ENCODE measurements at places on chromosomes 4 and X.

GRCh38 chr4:139889264-139889663 is 223.6 kb downstream of the MGST2 start:
- no peak for DNase-seq

GRCh38 chrX:149495573-149496071 is 9.5 kb downstream of the IDS start:
- no peak for DNase-seq

DNA sequence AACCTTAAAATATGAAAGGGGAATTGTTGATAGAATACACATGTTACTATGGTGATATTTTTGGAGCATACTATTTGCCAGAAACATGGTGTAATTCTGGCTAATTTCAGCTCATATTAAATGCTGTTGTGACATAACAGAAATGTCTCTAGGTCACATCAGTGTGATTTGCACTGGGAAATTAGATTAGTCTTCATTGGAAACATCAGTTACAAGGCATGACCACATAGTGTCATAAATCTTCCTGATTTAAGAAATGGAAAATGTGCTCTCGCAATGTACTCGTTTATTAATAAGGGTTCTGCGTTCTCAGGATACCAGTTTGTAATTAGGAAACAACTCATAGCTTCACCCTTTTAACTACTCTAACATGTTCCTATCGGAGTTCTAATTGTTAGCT is 72.9 kb upstream of the GYPA start:
- no peak for DNase-seq

DNA sequence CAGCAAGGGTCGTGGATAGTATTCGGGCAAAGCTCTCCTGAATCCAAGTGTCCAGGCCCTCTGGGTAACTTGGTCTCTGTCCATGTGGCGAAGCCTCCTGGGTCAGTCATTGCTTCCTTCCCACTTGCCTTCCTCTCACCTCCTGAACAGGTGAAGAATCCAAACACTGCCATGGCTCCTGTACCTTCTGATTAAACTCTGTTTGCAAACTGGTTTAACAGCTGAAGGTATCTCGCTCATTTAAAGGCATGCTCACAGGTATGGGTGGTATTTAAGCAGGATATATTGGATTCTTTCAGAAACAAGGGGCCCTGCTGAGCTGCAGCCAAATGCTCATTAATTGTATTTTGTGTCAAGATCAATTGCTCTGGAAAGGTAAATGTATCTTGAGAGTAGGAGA is 28.2 kb downstream of the FHDC1 start:
- DNase-seq, result no peak

GRCh38 chr4:14458463-14458862 is 543.8 kb upstream of the CPEB2 start:
- no peak for DNase-seq

DNA sequence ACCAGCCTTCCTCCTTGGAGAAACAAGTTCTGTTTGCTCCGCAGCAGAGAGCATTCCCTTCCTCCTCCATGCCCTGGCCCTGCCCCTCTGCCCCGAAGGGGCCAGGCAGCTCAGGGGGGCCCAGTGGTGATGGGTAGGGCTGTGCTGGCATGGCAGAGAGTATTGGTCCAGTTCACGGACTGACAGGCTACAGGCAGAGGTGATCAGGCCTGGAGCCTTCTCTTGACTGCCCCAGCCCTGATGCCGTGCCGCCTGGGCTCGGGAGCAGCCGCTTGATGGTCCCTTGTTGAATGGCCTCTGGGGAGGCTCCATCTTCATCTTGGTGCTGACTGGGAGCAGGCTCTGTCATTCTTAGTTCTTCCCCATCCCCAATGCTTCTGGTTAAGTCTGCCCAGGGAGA is 9.6 kb downstream of the NLGN3 start:
- DNase-seq, result no peak

DNA sequence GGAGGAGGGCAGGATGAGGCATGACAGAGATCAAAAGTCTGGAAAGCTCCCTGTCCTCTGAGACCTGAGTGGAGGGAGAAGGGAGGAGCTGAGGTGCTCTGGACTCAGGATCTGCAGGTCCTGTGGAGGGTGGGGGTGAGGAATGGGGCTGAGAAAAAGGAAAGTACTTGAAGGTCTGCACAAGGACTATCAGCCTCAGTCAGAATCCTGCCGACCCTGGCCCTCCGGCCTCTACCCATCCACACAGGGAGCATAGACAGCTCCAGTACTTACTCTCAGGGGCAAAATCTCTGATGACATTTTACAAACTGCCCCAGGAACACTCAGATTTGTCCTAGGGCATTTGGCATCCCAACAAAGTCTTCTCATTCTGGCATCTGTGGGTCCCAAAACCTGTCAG is 991 bp upstream of the ITIH6 start:
- no peak for DNase-seq

- no peak for DNase-seq
These were observed 297.5 kb downstream of the ARHGAP24 start for GRCh38 chr4:85772470-85772869.

GRCh38 chrX:38103857-38104812 is 97.8 kb downstream of the SYTL5 start:
- no peak for DNase-seq
